NCI-H1436 treated with DMSO at 0.1 percent for 48 hours (cell line): ENCODE measurements at places on chromosomes 12 and 14.

GRCh38 chr14:105294142-105294597 is 6.6 kb downstream of the BRF1 start:
- DNase-seq, result peak; percentile 30

DNA sequence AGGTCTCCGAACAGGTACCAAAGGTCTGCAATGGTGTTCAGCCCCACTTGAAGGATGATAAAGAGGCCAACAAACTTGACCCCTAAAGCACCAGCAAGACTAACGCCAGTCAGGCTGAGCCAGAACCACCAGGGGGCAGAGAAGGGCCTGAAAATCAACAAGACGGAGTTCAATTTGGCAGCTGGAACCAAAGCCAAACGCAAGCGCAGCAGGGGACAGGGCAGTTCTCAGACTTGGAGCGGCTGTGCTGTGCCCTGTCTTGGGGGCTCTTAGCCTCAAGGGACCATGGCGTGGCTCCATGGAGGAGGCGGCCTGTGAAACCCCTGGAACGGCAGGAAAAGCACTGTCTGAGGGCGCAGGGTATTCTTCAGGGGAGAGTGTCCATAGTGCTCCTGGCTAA is 19.6 kb downstream of the POMT2 start:
- DNase-seq, result no peak

GRCh38 chr12:28770322-28770721 is 378.8 kb upstream of the FAR2 start:
- no peak for DNase-seq

DNA sequence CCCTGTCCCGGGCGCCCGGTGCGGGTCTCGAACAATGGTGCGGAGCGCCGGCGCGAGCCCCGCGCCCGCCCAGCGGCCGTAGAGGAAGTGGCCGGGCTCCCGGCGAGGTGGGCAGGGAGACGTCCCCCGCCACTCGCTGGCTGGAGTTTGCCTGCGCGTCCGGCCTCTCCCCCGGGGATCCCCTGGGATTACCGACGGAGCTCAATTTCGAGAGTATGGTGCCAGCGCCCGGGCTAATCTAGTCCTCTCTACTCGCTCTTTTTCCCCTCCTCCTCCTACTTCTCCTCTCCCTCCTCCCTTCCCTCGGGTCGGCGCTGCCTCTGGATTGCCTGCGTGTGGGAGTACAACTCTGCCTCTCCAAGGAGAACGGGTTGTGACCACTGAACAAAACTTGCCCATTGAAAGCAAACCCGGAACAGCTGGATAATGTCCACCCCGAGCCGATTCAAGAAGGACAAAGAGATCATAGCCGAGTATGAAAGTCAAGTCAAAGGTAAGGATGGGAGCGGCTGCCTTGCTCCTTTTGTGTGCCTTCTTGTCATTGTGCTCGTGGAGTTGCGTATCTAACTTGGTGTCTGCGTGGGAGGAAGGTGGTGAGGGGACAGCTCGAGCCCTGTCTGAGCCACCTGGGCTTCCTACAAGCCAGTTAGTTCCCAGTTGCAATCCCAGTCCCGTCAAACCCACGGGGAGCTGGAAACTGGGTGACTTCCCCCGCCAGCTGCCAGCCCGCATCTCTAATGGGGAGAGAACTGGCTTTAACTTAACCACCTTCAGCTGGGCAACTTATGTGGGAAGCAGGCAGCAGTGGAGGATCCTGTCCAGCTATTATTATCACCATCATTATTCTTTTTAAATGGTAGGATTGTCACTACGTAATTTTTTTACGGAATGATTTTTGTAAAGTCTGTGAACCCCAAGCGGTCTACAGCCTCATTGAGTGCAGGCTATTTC is at the start of gene SRGAP1:
SRGAP1 (plus strand) TSS at position 310 of the 951 bp plus-strand sequence; CDS start at position 427, 117 bp downstream.
- no peak for DNase-seq

DNA sequence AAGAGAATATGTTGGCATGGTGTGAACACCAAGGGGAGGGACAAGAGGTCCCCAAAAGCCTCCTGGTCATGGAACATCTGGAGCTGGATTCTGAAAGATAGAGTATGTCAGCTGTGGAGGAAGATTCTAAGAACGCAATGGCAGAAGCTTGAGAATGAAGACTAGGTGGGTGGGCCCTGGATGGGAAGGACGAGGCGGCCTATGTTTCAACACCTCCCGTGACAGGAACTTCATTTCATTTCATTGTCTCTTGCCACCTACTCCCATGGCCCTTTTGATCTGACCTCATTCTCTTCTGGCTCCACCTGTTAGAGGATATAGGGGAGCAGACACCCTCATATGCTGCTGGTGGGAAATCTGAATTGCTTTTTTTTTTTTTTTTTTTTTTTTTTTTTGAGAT is 3.3 kb downstream of the UNG start:
- no peak for DNase-seq

- DNase-seq, result no peak
Measured at GRCh38 chr12:73585136-73585535, 952.5 kb upstream of the ATXN7L3B start.

GRCh38 chr14:53247596-53248370 is 94.7 kb upstream of the DDHD1 start:
- no peak for DNase-seq

DNA sequence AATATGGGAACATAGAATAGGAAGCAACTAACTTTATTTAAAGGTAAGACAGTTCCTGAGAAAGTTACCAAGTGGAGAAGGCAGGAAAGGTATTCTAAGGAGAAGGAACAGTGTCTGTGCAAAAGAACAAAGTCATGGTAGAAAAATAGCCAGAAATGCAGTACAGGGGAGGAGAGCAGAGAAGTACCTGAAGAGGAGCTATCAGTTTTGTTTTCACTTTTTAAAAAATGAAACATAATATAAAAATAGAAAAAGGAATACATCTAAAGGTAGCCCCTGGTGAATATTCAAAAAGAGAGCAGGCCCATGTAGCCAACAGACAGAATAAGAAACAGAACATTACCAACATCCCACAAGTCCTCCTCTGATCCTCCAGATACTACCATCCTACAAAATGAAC is 408.7 kb downstream of the ADAMTS20 start:
- no peak for DNase-seq
